ENCODE measurements at places on chromosomes 3 and 15.

DNA sequence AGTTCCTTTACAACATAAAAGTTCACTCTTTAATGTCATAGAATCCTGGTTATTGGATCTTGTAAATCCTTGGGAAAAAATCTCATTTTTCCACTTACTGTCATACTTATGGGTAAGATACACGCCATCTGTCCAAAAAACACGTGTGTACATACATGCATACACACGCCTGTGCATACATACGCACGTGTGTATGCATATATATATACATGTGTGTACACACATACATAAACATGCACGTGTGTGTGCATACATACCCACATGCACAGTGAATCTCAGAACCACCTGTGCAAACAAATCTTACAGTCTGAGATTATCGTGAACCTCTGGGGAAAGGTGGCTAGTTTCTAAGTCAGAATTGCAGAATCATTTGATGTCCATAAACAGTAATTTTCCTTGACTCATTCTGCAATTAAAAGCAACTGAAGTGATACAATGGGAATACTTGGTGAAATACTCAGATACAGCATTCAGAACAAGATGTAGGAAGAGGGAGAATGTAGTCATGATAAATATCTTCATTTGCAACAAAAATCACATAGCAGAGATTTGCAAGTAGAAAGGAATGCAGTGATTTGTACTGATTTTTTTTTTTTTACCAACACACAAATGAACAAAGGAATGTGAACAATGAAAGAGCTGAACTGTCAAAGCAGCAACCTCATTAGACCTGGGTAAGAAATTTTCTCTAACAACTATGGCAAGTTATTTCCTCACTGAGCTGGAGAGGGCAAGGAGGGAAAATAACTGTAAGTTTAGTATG lies 160.6 kb upstream of the POU1F1 start:
- no peak for DNase-seq

GRCh38 chr3:177107461-177108239 lies 89.6 kb downstream of the TBL1XR1 start:
- DNase-seq = no peak

DNA sequence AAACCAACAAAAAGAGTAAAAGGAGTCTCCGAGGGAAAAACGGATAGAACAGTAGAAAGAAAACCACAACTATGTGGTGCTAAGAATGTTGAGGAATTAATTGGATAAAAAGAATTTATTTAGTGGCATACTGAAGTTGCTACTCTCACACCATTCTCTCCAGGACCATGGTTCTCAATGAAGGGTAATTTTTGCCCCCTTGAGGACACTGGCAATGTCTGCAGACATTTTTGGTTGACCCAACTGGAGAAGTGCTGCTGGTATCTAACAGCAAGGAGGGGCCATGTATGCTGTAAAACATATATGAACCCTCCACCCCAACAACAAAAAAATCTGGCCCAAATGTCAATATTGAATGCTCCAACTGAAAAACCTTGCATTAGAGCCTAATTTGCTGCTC lies 85.9 kb upstream of the CSPG5 start:
- no peak for DNase-seq

- DNase-seq = no peak
Observed at GRCh38 chr3:43094851-43095250, 11.0 kb downstream of the POMGNT2 start.

DNA sequence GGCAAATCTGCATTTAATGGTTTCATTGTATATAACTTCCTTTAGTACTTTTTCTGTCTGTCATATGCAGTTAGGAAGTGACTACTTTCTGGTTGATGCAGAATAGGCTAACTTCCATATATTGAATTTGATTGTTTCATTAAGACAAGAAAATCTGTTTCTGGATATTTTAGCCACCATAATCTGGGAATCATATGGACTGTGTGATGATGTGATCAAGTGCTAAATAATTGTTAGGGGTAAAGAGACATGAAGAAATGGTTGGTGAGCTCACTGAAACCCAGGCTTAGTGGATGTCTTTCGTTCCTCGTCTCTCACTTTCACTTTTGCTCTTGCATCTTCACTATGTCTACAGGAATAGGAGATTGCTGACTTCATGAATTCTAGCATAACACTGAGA lies 3.5 kb upstream of the MNS1 start:
- no peak for DNase-seq

Data from stimulated activated CD4-positive, alpha-beta T cell treated with anti-CD3 and anti-CD28 coated beads, Interleukin-4, amount 100 ng/mL, for 24 hours (primary cell).